Stimulated activated CD4-positive, alpha-beta T cell treated with anti-CD3 and anti-CD28 coated beads, Interleukin-1b, Interleukin-23, amount 100 ng/mL, for 1 hour (primary cell): ENCODE measurements at places on chromosomes 13 and 19.

GRCh38 chr19:16969135-16969534, 57.5 kb downstream of the CPAMD8 start:
- no peak for DNase-seq

- no peak for DNase-seq
Observed at GRCh38 chr13:33152389-33152788, 133.2 kb downstream of the STARD13 start.

- no peak for DNase-seq
Observed at GRCh38 chr19:43078311-43078710, 4.2 kb downstream of the PSG2 start.

- no peak for DNase-seq
Observed at GRCh38 chr19:46979126-46980105, 40.2 kb upstream of the NPAS1 start.

DNA sequence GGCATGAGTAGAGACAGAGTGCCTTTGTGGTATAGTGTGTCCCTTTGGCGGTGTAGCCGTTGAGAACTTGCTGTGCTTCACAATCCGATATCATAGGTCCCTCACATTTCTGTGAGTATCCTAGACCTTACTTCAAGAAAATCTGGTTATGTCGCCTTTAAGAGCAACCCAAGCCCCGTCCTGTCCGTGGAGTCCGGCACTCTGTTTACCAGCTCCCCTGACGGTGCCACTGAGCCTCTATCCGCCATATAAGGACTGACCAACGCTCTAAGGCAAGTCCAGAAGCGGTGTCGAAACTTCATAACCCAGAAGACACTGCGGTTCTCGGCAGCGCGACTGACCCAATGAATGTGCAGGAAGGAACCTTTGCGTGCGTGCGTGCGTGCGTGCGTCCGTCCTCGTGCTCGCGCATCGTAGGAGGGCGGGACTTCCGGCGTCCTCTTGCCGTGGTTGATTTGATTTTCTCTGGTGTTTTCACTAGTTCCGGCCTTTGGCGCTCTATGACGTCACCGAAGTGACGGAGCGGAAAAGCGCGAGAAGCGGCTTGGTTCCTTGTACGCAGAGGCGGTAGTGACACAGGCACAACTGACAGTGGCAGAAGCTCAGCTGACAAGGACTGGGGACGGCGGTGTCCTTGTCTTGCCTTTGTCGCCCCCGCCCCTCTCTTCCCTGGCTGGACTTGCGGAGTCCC, at the start of the genes TRAPPC2B and ZNF547:
TRAPPC2B (plus strand) TSS at position 555 of the 691 bp plus-strand sequence. CDS start 1,283 bp downstream, outside the sequence.
ZNF547 (plus strand) TSS at position 555 of the 691 bp plus-strand sequence. CDS start 5,005 bp downstream, outside the sequence.
- peak; percentile 92 for DNase-seq

DNA sequence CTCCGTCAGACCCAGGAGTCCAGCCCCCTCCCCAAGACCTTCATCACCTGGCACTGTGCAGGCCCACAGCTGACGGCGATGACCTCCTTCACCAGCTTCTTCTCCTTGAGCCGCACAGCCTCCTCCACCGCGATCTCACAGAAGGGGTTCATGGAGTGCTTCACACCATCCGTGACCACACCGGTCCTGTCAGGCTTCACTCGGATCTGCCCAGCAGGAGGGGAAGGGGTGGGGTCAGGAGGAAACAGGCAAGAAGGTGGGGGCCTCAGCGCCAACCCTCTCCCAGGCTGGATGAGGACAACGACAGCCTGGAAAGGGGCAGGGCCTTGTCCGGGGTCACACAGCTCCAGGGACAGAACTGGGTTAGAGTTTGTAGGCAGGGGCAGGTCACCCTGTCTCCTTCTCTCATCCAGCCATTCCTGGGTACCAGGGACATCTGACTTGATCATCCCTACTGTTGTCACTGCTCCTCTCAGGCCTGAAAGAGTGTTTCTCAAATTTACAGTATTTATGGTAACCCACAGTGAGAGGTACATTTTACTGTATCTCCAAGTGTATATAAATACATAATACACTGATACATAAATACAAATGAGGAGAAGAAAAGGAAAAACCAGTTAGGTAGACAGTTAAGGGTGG, 12.0 kb downstream of the ETFB start:
- no peak for DNase-seq

DNA sequence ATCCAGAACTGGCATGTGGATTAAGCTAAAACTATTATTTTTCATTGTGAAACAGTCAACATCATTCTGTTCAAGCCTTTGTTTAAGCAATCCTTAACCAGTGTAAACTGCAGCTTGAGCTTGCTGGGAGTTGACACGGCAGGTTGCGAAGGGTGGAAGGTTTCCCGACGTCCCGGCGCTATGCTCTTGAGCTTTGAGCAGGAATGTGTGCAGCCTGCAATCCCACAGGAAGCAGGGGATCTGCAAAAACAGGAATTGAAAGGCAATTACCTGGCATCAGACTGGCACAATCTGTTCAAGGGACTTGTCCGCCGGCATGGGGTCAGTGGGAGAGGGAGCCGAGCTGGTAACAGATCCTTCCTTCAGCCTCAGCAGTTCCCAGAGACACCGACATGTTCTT, 586.7 kb upstream of the SGCG start:
- DNase-seq: no peak
